ENCODE measurements at places on chromosomes 6 and 20.
A peak's percentile ranks its signal among the peaks of the same experiment; 100 is the strongest.

- DNase-seq = no peak
Measured at GRCh38 chr20:22346716-22347115, 237.7 kb downstream of the FOXA2 start.

- peak; percentile 61 for DNase-seq
Measured at GRCh38 chr6:33298773-33299236, at the start of gene RGL2. Gene RGL2, minus strand, starts transcription at chr6:33298942. Its CDS starts 332 bp downstream, at chr6:33298610.

DNA sequence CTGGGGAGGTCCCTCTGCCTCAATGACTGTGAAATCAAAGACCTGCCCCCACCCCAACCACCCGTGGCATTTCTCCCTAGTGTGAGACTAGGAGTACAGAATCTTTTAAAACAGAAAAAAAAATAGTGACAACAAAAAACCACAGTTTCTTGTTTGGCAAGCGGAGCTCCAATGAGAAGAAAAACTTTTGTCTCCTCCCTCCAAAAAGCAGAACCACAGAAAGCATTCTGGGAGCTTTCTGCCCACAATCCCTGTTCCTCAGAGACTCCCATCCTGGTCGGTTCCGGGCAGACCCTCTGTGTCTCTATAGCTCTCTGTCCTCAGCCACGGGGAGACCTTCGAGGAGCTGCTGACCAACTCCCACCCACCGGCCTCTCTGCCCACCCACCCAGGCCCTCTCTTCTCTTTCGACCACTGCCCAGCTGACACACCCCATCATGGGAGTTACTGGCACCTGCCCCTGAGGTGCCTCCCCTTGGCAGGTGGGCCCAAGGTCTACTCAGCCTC, 4.9 kb downstream of the PREX1 start:
- DNase-seq = no peak

GRCh38 chr6:30744054-30744805, at the start of gene IER3:
Gene IER3, minus strand, starts transcription at chr6:30744547. Its CDS starts 29 bp downstream, at chr6:30744518.
- peak; percentile 54 for DNase-seq

- no peak for DNase-seq
Measured at GRCh38 chr6:76770281-76770680, 693.0 kb downstream of the HTR1B start.

GRCh38 chr6:131107151-131107550, 28.1 kb upstream of the AKAP7 start:
- DNase-seq = no peak

DNA sequence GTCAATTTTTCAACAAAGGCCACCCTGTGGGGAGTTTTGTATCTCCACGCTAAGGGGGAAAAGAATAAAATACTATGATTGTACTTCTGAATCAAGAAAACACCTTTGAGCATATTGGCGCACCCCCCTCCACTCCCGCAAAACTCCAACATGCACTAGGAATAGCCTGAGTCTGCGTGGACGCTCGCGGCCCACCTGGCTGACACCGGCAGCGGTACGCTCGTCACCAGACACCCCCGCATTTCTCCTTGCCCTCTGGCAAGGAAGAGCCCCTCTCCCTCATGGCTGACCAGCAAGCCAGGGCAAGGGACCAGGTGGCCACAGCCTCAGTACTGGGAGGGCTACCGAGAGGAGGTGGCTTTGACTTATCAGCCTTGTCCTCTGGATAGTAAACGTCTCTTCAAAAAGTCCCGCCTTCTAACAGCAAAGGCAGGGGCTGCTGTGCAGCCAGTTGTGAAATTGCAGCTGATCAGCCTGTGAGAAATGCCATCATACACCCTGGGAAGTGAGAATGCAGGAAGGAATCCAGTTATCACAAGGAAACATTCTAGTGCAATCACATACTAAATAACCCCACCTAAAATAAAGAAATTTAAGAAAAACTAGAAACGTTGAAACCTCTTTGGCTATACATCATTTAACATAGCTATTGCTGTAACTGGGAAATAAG, 84.2 kb downstream of the HUS1B start:
- DNase-seq = no peak

DNA sequence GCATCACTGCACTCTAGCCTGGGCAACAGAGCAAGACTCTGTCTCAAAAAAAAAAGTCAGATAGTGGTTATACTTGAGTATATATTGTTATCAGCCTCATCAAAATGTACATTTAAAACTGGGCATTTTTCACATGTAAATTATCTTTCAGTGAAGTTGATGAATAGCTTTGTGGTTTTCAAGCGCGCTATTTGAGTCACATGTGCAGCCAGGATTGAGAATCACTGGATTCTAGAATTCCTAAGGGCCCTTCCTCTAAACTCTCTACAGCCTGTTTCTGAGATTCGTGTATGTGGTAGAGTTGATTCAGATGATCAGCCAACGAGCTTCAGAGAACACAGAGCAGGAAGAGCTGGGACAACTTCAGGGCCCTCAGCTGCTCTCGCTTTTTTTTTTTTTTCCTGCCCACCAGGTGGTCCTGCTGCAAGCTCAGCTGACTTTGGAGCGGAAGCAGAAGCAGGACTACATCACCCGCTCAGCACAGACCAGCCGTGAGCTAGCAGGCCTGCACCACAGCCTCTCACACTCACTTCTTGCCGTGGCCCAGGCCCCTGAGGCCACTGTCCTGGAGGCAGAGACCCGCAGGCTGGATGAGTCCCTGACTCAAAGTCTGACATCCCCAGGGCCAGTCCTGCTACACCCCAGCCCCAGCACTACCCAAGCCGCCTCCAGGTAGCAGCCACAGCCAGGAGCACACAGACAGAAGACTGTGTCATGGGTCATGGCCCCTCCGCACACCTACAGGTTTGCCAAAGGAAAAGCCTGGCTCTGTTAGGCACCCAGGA, 18.3 kb downstream of the C20orf173 start:
- no peak for DNase-seq

DNA sequence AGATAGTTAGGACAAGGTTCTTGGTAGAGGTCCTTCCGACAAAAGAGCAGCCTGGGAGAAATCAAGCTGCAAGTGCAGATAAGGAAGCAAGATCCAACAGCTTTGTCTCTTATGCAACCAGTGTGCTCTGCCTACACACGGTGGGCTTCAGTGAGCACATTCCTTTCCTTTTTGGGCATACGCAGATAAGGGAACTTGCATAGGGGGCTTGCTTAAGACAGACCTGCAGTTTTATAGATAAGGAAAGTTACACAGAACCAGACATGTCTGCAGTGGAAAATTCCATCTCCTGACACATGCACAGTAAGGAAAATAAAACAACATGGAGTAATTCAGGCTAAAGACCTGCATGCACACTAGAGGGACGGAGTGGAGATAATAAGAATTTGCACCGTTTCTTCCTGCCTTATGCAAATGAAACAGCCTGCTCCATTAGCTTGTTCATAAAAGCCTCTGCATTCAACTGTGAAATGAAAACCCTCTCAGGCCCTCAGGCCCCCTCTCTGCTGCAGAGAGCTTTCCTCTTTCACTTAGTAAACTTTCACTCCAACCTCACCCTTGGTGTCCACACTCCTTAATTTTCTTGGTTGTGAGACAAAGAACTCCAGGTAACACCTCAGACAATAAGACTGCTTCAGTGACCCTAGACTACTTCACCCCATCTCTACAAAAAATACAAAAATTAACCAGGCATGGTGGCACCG, 97.5 kb upstream of the MYLIP start:
- no peak for DNase-seq

- DNase-seq = no peak
Measured at GRCh38 chr20:36268440-36269342, 32.4 kb downstream of the AAR2 start.

- no peak for DNase-seq
Measured at GRCh38 chr6:156396791-156397418, 380.3 kb upstream of the ARID1B start.

- no peak for DNase-seq
Measured at GRCh38 chr6:157631412-157631811, 191.6 kb upstream of the SNX9 start.

DNA sequence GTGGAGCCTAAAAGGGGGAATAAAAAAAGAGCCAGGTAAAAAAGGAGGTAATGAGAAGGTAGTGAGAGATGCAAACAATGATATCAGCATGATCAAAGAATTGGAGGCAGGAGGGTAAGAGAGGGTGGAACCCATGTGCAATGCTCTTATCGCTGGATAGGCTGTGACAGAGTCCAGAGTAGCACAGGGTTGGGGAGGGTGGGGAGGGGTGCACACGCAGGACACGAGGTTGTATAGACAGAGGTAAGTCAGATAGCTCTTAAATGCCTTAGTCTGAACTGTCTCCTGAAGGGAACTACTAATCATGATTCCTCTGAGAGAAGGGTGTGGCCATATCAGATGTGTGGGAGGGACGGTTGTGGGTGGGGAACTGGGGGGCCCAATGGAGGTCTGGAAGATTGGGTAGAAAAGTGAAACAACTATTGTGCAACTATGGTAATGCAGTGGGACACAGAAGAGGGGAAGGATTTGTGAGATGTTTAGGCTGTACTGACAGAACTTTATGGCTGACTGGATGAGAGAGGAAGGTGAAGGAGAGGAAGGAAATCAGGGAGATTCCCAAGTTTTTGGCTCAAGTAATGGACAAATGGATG, 354.8 kb downstream of the BTBD9 start:
- no peak for DNase-seq

Measured in activated naive CD4-positive, alpha-beta T cell (primary cell).